ENCODE measurements at places on chromosomes 2 and 18.

DNA sequence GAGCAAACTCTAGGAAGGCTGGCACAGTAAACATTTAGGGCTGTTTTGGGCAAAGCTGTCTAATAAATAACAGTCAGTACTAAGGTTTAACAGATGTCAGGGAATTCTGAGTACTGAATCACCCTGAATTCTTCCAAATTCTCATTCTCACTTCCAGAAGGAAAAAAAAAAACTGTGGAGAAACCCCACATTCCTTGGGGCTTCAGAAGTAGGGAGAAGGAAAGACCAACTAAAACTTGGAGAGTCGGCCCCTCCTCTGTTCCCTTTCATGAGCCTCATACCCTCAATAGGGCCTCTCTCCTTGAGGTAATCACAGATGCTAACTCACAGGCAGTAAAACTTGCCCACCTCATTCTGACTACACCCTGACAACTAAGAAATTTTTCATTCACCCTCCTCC is 62.1 kb downstream of the CCDC148 start:
- no peak for DNase-seq

GRCh38 chr2:58860586-58860985 is 619.5 kb upstream of the FANCL start:
- DNase-seq, result no peak

DNA sequence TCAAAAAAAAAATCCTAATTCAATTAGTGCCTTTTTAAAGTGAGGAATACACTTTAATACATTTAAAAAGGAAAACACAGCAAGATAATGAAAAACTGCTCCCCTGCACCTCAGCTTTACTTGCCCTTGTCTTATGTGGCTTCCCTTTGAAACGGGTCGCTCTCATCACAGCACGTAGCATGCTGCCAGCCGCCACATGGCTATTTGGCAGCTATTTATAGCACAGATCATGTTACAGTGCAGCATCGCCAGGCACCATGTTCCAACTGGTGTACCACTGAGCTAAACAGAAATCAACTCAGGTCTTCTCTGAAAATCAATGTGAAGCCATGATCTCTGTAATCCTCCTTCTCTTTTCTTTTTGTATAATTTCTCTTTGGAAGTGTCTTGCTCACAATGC is 65.1 kb downstream of the TMEM182 start:
- DNase-seq, result no peak

- no peak for DNase-seq
Observed at GRCh38 chr2:195857132-195857531, 200.1 kb downstream of the SLC39A10 start.
